Right cardiac atrium (tissue), 5 donors: ENCODE measurements at places on chromosomes 11 and 22. TPM values are rescaled to one million over a fixed set of nuclear protein-coding genes. Genes with fewer than 3 reads are reported as not detected.
A peak's percentile ranks its signal among the peaks of the same experiment; 100 is the strongest.

AIP gene
- 74.2 TPM for polyA plus RNA-seq

NLRP6 gene
- 0.02 TPM for polyA plus RNA-seq

NAT10 gene
- polyA plus RNA-seq, result 11.9 TPM

MS4A6A gene
- polyA plus RNA-seq, result 16.5 TPM

ENTHD1 gene
- 0.02 TPM for polyA plus RNA-seq

TSGA10IP gene
- polyA plus RNA-seq, result not detected

NPTXR gene
- 32.3 TPM for polyA plus RNA-seq

APOL5 gene
- 0.14 TPM for polyA plus RNA-seq

PKP3 gene
- 0.36 TPM for polyA plus RNA-seq

- peak; percentile 32 for DNase-seq
These were observed 1.1 kb upstream of the CD81 start for GRCh38 chr11:2375964-2376551.

- no peak for DNase-seq
These were observed 9.5 kb downstream of the DRICH1 start for GRCh38 chr22:23622634-23623033.

- no peak for DNase-seq
These were observed 51.5 kb downstream of the FAM181B start for GRCh38 chr11:82682003-82682751.

DNA sequence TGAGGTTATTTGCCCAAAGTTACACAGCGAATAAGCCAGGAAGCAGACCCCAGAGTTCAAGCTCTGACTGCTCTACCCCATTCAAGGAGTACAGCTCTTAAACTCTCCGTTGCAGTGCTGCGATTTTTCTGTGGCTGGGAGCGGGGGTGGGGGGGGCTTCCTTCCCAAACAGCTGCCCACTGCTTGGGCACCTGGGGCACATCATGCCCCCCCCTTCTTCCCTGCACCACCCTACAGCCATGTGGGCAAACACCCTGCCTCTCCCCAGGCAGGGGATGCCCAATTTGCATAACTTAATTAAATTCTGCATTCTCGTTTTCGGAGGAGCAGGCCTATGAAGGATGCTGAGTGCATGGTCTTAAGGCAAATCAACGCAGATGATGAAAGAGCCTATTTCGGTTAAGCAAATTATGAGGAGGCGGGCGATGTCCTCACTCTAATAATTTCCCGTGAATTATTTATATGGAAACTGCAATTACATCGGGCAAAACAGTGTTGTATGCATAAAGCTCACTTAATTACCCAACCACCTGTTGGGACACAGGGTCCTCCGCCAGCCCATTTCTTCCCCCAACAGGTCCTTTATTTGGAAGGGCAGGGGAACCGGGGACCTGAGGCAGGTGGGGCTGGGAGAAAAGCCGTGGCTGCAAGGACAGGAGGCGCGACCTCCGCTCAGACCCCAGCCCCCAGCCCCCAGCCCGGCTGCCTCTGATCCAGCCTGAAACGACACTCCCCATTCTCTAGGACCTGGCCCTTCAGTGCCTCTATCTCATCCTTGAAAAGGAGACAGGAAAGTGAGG is 610.5 kb downstream of the BUD13 start:
- DNase-seq, result no peak

- no peak for DNase-seq
These were observed 328.6 kb downstream of the MN1 start for GRCh38 chr22:27472975-27473374.

DNA sequence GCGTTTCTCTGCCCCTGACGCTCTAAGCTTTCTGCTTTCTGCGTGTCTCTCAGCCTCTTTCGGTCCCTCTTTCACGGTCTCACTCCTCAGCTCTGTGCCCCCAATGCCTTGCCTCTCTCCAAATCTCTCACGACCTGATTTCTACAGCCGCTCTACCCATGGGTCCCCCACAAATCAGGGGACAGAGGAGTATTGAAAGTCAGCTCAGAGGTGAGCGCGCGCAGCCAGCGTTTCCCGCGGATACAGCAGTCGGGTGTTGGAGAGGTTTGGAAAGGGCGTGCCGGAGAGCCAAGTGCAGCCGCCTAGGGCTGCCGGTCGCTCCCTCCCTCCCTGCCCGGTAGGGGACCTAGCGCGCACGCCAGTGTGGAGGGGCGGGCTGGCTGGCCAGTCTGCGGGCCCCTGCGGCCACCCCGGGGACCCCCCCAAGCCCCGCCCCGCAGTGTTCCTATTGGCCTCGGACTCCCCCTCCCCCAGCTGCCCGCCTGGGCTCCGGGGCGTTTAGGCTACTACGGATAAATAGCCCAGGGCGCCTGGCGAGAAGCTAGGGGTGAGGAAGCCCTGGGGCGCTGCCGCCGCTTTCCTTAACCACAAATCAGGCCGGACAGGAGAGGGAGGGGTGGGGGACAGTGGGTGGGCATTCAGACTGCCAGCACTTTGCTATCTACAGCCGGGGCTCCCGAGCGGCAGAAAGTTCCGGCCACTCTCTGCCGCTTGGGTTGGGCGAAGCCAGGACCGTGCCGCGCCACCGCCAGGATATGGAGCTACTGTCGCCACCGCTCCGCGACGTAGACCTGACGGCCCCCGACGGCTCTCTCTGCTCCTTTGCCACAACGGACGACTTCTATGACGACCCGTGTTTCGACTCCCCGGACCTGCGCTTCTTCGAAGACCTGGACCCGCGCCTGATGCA is at the start of gene MYOD1:
Gene MYOD1 (plus strand): TSS at position 544 of the 910 bp plus-strand sequence. CDS start 212 bp downstream, at position 756.
- DNase-seq, result no peak

DNA sequence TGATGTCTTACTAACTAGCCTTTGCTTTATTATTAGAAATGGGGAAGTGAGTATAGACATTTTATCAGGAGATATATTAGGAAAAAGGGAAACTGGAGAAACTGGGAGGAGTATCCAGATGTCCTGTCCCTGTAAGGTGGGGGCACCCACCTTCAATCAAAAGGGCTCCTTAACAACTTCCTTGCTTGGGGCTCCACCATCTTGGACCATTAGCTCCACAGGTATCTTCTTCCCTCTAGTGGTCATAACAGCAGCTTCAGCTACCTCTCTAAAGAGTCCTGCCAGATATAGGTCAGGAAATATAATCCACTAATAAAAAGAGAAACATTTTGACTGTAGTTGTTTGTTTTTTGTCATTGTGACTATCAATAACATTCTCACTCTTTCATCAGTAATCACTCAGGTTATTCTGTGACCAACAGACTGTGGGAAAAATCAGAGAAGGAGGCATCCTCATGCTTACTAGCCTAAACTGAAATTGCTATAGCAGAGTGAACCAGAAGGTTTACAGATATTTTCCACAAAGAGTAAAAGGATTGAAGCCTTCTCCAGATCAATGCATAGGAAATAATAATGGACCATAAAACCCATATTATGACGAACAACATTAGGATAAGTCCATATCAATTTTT is 10.4 kb downstream of the OR51B4 start:
- DNase-seq, result no peak

- DNase-seq, result peak; percentile 85
These were observed 66.8 kb downstream of the LARGE1 start for GRCh38 chr22:33853200-33854097.

DNA sequence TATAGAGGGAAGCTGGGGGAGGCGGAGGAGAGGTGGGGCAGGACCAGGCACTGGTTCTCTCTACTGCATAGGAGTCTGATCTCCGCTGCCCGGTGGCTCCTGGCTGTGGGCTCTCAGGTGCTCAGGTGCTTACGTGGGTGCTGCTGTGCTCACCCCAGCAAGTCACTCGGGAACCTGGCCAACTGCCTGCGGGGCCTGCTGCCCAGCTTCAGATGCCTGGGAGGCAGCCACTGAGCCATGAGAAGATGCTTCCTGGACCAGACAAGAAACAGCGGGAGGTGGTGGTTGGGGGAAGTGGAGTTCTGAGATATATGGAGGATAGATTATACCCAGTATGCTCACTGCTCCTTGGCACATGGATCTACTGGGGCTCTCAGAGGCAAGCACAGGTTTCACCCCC is 1303.4 kb downstream of the TBC1D22A start:
- DNase-seq, result no peak

DNA sequence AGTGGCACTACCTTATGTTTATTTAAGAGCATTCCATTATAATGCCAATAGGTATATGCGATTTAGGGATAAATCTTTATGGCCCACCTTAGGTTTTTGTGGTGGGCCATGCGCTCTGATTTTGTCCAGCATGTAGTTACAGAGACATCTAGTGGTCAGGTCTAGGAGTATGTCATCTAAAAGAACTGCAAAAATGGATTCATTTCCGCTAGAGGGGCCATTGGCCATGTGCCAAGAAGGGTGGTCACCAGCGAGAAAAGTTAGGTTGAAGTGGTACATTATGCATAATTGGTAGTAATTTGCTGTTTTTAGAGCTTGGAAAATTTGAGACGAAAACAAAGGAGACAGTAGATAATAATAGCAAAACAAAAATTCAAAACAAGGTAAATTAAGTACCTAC is 27.7 kb downstream of the LRRC4C start:
- DNase-seq, result no peak

DNA sequence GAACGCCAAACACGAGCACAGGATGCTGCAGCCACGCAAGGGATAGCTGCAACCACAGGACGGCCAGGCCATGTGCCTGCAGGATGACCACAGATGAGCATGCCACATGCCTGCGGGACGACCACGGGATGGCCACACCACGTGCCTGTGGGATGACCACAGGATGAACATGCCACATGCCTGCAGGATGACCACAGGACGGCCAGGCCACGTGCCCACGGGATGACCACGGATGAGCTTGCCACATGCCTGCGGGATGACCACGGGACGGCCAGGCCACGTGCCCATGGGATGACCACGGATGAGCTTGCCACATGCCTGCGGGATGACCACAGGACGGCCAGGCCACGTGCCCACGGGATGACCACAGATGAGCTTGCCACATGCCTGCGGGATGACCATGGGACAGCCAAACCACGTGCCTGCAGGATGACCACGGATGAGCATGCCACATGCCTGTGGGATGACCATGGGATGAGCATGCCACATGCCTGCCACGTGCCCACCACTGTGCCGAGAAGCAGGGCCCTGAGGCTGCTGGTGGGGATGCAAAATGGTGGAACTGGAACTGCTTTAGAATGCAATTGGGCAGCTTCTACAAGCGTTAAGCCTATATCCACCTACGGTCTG is 12.8 kb upstream of the MOB2 start:
- peak; percentile 23 for DNase-seq

DNA sequence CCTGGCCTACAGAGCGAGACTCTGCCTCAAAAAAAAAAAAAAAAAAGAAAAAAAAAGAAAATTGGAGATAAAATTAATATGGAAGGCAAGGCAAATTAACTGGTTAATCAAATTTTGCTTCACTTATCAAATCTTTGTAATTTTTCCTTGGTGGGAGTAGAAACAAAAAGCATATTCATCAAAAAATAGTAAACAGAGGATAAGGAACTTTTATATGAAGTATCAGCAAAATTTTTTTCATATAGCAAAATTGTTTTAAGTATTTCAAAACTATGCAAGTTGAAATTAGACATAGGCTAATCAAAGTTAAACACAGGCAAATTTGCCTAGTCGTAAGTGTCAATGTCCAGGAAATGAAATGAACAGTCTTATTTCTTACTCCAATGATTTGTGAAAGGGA is 33.0 kb downstream of the PICALM start:
- no peak for DNase-seq

GRCh38 chr22:44427611-44428470 is 70.2 kb downstream of the RTL6 start:
- no peak for DNase-seq

GRCh38 chr11:85923455-85923854 is 68.3 kb downstream of the CCDC83 start:
- DNase-seq, result no peak

DNA sequence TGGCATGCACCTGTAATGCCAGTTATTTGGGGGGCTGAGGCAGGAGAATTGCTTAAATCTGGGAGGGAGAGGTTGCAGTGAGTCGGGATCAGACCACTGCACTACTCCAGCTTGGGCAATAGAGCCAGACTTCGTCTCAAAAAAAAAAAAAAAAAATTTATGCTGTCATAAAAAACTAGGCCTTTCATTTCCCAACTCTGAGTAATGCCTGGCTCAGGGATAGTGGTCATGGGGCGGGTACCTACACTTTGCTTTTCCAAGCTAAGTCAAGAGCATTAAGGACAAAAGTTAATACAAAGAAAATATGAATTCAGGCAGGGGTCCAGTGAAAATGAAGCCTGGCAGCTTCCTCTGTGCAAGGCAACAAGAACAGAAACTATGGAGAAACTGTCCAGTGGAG is 16.3 kb downstream of the CPSF7 start:
- DNase-seq, result no peak

DNA sequence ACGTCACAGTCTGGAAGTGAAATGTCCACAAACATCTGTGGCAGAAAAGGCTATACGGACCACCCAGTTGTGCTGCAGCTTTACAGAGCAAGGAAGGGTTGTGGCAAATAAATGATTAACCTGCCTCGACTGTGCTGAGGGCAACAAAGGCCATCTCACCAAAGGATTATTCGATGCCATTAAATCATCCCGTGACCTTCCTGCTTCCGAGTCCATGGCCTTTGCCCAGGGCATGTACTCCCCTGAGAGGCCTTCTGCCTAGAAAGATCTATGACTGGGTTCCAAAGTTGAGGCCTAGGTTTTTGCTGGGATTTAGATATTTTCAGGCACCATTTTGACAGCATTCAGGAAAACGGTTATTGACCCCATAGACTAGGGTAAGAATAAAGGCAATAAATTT is 9.2 kb downstream of the CDPF1 start:
- no peak for DNase-seq

GRCh38 chr22:22060200-22061084 is 77.9 kb upstream of the TOP3B start:
- peak; percentile 77 for DNase-seq

DNA sequence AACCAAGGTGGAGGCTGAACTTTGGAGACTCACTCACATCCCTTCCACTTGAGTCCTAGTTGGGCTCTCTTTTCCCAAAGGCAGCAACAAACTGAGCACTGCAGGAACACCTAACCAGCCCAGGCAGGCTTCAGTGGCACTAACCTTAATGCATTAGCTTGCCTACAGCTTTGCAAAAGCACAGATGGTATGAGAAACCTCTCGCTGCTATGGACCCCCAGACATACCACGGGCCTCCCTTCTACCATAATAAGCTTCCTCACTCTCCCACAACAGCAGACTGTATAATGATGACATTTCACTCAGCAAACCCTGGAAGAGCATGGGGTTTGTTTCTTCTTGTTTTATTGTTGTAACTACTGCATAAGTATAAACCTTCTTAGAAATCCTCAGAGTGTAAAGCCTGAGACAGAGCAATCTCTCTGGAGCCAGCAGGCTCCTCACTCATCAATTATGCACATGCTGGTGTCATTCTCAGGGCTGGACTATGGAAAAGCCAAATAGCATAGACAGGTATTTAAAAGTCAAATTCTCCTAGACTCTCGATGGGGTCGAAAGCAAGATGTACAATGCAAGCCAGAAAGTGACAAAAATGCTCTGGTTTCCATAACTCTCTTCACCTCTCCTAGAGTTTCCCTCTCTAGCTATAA is 167.6 kb downstream of the NXPE2 start:
- no peak for DNase-seq
